ENCODE measurements at places on chromosomes 4 and X.

- DNase-seq, result no peak
Measured at GRCh38 chr4:42555828-42556227, 101.1 kb downstream of the ATP8A1 start.

GRCh38 chrX:7133050-7133440 lies 14.5 kb upstream of the STS start:
- DNase-seq, result no peak

DNA sequence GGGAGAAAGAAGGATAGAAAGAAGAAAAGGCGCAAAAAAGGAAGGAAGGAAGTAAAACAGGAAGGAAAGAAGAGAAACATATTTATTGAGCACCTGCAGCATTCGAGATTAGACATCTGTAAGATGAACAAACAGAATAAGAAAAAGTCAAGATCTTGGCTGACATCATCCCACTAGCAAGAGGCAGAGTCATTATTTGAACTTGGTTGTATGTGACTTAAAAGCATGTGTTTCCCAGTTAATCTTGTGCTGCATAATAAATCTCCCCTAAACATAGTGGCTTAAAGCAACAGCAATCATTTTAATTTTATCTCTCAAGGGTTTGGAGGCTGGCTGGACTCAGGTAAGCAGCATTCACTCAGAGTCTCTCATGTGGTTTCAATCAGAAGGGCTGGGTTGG lies 38.5 kb upstream of the COX7B2 start:
- DNase-seq, result no peak

DNA sequence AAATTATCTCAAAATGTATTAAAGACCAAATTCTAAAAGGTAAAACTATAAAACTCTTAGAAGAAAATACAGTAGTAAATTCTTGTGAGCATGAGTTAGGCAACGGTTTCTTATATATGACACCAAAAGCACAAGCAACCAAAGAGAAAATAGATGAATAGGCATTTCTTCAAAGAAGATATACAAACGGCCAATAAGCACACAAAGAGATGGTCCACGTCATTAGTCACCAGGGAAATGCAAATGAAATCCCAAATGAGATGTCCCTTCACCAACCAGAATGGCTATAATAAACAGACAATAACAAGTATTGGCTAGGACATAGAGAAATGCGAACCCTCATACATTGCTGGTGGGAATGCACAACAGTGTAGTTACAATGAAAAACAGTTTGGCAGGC lies 44.6 kb downstream of the RAB33A start:
- DNase-seq, result peak; percentile 9

GRCh38 chrX:27706526-27706925 lies 101.3 kb upstream of the MAGEB10 start:
- DNase-seq, result no peak

DNA sequence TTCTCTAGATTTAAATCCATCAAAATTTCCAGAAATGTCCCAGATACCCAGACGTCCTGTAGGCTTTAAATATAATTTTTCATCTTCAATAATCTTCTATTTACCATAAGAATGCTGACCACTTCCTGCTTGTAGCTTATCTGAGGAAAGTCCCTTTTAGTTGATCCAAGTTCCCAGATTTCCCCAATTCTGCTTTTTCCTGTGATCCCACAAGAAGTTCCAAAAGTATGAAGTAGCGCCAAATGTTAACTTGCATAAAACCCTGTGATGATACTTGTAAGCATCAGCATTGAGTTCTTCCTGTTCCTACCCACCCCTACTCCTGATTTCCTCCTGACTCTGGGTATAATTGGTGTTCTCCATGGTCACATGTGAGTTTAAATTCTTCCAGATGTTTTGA lies 10.6 kb upstream of the TLR8 start:
- no peak for DNase-seq
